Activated CD4-positive, alpha-beta T cell treated with anti-CD3 and anti-CD28 coated beads for 4 hours (primary cell): ENCODE measurements at places on chromosomes 12 and 14.

- DNase-seq, result no peak
These were observed 63.6 kb downstream of the CHST11 start for GRCh38 chr12:104520242-104520900.

DNA sequence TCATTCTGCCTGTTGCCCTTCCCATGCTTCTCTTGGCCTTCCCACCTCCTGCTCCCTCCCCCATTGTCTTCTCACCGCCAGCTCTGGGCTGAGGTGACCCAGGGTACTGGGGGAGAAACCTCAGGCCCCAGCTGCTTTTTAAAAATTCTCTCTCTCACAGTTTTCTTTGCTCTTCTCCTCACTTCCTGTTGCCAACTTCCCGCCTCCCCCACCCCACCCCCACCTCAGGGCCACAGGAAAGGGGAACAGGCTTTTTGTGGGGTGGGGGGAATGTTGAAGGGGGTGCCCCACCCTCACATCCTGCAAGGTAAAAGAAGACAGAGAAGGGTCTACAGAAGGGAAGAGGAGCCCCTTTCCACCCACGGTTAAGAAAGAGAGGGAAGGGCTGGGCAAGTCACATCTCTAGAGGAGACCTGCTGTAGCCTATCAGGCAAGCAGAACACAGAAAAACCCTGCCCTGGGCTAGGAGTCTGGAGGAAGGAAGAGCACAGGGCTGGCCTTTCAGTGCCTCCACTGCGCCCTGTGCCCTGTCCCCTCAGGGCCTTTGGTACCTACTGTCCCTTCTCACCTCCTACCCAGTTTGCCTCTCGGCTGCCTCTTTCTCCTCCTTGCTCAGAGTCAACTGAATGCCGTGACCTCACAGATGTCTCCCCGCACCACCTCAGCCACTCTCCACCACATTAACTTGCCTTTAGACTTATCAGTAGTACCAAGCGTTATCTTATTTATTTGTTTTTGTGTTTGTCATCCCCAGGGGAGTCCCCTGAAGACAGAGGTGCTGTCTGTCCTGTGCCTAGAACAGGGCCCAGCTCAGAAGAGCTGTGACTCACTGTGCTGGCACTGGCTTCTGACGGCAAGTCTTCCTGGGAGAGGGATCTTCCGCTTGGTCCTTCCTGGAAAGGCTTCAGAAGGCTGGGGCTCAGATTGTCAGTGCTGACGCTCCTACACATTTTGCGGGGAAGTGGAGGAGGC is 1.7 kb downstream of the ARHGAP9 start:
- DNase-seq, result peak; percentile 61

DNA sequence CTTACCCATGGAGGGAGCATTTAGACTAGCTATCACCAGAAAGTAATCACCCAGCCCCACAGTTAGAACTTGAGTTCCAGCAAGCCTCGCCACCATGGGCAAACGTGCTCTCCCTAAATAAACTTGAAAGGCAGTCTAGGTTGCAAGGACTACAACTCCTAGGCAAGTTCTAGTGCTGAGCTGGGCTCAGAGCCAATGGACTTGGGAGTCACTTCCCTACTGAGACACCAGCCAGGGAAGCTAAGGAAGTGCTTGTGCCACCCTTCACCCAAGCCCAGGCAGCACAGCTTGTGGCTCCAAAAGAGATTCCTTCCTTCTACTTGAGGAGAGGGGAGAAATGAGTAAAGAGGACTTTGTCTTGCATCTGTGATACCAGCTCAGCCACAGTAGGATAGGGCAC is 57.9 kb downstream of the SLCO1A2 start:
- no peak for DNase-seq

DNA sequence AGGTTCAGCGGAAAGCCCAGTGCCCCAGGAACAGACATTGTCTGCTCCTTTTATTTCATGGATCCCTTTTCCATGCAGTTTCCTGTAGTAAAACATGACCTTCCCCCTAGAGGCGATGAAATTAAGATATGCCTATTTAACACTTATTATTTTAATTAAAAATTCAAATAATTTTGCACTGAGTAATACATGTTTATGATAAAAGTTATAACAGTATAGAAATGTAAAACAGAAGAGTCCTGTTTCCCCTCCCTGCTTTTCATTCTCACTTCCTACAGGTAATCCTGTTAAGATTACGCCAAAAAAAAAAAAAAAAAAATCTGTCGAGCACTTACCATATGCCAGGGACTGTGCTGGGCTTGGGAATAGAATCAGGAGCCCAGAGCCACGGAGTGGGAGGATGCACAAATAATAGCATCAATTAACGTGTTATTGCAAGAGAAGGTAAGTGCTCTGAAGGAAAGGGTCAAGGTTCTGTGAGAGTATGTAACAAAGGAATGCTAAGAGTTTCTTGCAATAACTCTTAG is 830 bp upstream of the LPCAT3 start:
- DNase-seq, result no peak

- no peak for DNase-seq
These were observed 26.0 kb downstream of the SYNE2 start for GRCh38 chr14:63878792-63879191.

DNA sequence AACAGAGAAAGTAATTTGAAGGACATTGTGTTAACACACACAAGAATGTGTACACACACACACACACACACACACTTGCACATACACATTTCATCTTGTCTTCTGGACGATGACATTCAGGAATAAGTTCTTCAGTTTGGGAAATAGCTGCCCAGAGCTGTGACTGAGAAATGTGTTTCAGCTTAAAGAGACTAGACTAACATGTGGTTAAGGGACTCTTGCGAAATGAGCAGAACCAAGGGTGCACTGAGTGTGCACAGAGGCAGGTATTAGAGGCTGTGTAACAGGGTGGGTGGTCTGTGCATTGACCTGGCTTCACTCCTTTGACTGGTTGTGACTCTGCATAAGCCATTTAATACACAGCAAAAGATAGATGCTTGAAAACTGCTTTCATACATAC is 29.4 kb upstream of the KCNA5 start:
- no peak for DNase-seq

DNA sequence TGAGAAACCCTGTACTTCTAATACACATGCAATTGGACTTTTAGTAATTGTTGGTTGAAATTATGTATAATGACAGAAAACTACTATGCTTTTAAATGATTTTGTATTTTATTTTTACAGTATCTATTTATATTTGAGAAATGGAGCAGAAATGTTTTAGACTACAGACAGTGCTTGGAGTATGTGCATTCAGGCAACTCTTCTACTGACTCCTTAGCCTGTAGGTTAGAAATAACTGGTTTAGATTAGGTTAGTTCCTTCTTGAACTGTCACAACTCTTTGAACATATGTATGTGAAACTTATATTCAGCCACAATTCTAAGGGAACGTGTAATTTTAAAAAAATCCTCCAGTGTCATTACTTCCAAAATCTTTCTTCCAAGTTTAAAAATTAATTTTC is 1.7 kb downstream of the FGFR1OP2 start:
- no peak for DNase-seq

DNA sequence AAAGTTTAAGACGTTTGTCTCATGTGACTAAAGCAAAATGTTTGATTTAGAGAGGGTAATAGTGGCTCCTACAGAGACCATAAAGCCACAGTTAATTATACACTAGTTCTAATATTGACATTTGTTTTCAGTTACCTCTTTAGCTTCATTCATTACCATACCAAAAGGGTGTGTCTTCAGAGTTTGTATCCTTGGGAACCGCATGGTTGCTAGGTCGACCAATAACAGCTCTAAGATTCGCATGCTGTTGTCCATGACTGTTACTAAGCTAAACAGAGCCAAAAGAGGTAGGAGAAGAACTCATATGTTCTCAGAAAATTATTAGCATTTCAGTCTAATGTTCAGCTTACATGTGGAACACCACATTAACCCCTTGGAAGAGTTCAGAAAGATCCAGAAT is 36.2 kb upstream of the ETNK1 start:
- DNase-seq, result no peak

GRCh38 chr12:58372298-58372697 is 430.9 kb downstream of the ATP23 start:
- DNase-seq, result no peak

DNA sequence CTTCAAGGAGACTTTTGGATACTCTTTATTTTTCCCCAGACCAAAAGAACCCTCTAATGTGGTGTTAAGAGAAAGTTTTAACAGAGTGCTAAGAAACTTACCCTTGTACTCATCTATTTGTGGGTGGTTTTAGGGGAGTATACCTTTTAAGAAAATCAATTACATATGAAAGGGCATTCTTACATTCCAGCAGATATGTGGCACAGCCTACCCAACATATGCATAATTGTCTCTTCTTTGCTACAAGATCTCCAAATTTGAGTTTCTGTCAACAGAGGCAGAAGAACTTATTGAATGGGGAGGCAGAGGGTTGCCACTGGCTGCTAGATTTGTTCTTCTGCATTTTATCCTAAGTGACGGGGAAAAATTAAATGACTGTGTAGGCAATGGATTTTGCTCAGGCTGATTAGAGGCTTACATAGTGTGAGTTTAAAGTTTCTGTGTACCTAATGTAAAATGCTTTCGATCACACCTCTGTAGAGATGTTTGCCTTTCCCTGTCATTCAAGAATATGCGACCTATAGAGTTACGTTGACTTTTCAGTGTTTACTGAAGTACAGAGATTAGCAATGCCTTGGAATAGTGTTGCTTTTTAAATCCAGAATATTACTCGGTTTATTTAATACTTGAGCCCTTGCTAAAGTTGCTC is 54.6 kb downstream of the PROX2 start:
- DNase-seq, result no peak

- no peak for DNase-seq
These were observed 25.5 kb downstream of the SCARB1 start for GRCh38 chr12:124837958-124838803.

- no peak for DNase-seq
These were observed 120.1 kb downstream of the RGS6 start for GRCh38 chr14:72052356-72052755.

DNA sequence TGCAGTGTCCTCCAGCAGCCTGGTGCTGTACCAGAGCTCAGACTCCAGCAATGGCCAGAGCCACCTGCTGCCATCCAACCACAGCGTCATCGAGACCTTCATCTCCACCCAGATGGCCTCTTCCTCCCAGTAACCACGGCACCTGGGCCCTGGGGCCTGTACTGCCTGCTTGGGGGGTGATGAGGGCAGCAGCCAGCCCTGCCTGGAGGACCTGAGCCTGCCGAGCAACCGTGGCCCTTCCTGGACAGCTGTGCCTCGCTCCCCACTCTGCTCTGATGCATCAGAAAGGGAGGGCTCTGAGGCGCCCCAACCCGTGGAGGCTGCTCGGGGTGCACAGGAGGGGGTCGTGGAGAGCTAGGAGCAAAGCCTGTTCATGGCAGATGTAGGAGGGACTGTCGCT is 15.2 kb downstream of the C12orf43 start:
- DNase-seq, result no peak
